Stimulated activated CD4-positive, alpha-beta T cell treated with anti-CD3 and anti-CD28 coated beads, Interleukin-15, amount 100 ng/mL, for 1 hour (primary cell): ENCODE measurements at places on chromosomes 13 and 19.

- DNase-seq = no peak
These were observed 9.8 kb upstream of the SIGLEC8 start for GRCh38 chr19:51467864-51468544.

DNA sequence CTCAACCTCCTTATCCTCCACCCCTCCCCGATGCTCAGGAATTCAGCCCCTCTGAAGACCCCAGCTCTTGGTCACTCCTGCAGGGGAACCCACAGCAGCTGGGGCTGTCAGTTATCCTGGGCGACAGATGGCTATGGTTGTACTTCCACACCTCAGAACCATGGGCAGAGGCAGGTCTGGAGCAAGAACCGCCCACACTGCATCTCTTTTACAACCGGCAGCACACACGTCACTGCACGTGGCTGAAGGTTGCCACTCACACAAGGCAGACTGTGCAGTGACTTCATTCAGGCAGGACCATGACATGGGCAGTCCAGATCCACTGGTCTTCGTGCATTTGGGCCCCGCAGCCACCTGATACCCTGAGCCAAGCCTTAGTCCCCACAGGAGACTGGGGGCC is 21.5 kb upstream of the SDHAF1 start:
- no peak for DNase-seq

DNA sequence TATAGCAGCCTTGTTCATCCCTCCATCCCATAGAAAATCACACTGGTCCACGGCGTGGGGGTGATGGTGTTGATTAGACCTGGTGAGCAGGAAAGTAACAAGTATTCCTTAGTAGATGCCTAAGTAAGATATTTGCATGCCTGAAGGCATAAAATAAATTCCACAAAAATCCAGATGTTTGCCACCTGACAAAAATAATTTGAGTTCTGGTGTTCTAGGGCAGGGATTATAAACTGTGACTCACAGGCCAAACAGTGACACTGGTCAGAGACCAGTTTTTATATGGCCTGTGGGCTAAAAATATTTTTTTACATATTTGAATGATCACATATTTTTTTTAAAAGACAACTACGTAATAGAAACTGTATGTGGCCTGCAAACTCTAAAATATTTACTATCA is 310.7 kb downstream of the RFC3 start:
- DNase-seq = no peak

DNA sequence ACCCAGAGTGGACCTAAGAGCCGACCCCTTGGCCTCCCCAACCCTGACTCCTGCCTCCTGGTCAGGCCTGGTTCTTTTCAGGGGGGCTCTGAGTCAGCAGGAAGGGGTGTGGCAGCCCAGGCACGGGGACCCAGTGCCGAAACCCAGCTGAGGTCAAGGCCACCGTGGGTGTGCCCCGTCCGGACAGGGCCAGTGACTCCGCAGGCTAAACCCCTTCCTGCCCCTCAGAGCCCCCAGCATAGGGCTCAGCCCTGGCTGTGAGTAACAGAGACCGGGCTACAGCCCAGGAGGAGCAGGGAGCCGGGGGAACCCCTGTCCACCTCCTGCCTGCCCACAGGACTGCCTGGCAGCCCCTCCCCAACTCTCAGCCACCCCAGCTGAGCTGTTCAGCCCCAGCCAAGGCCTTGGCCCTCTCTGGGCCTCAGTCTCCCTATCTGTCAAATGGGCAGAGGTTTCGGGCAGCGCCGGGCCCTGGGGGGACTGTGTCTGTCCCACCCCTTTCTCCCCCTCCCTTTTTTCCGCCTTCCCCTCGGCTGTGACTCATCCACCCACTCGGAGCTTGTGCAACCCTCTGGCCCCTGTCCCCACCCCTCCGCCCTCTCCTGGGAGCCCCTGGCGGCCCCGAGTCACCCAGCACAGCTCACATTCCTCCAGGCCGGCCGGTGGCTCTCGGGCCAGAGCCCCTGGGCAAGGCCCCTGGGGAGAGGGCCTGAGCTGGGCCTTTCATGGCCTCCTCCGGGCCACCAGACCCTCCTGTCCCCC is 8.6 kb downstream of the ZBTB7A start:
- peak; percentile 35 for DNase-seq

- DNase-seq = no peak
These were observed 11.4 kb upstream of the MIA start for GRCh38 chr19:40763963-40764362.

DNA sequence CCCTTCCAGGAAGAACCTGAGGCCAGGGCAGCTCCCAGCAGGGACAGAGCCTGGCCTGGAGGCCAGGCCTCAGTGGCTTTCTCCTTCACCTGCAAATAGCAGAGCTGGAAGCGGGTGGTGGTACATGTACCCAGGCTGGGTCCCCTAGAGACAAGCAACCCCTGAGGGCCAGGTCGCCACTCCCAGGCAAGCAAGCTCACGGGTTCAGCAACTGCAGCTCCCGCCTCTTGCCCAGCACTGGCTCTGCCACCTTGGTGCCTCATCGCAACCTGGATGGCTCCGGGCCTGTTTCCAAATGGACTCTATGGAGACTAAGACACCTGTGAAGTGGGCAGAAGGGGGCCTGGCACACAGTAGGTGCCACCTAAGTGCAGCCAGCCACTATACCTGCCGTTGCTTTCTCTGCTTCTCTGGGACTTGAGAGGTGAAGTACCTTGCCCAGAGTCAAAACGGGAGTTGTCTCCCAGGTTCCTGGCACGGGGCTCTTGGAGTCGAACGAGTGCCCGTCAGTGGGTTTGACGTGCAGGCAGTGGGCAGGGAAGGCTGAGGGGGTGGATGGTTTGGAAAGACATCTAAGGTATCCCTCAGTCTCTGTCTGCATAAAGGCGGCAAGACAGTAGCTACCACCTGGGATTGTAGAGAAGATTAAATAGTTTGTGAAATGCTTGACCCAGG is 2.4 kb upstream of the PLPP2 start:
- no peak for DNase-seq

GRCh38 chr13:54367639-54368271 is 1339.1 kb downstream of the OLFM4 start:
- no peak for DNase-seq

DNA sequence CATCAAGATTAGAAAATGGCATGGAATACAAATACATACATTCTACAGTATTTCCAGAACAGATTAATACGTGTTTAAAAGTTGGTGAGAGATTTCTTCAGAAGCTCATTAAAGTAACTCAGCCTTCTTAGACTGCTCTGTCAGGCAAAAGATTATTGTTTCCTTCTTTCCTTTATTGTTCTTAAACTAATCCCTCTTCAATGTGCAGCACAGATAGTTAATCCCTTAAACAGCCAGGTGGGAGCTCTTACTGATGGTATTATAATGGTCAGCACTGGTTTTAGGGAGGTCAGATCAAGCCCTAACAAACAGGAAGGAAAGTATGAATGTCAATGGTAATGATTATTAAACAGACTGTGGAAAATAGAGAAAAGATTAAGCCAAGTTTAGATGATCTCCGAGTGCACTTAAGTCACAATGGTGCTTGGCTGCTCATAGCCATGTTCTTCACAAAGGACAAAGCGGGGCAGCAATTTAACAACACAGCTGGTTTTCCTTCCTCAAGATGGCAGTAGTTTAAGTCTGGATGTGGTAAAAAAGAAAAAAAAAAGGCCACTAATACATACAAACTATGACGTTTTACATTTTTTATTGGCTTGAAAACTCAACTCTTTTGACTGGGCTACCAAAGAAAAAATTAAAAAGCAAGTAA is 992.6 kb downstream of the PCDH9 start:
- no peak for DNase-seq

GRCh38 chr19:17049711-17050280 is 23.2 kb upstream of the CPAMD8 start:
- no peak for DNase-seq

DNA sequence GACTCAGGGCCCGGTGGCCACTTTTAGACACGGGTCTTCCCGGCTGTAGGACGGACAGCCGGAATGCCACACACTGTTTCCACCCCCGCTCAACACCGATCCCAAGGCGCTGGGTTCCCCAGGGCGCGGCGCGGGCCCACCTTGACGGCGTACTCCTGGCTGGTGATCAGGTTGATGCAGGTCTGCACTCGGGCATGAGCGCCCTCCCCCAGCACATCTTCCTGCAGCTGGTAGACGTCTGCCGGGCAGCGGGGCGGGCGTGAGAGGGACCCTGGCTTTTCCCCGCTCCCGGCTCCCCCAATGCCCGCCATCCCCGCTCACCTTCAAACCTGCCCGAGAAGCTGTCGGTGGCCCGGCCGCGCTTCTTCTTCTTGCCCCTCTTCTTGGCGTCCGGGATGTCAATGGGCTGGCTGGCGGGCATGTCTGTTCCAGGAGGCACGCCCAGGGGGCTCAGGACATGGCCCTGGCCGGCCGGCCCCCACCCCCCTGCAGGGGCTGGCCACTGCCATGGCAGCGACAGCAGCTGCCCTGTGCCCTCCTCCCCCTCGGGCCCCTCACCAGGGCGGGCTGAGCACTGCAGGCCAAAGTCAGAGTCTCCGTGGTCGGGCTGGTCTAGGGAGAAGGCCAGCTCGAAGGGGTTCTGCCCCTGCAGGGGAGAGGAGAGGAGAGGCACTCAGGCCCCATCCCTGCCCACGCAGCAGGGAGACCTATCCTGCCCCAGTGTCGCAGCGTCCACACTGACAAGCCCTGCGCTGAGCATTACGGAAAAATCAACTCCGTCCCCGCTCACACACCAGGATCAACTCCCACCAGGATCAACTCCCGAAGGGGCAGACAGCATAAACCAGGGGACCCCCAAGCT is 4.8 kb downstream of the MKNK2 start:
- no peak for DNase-seq

DNA sequence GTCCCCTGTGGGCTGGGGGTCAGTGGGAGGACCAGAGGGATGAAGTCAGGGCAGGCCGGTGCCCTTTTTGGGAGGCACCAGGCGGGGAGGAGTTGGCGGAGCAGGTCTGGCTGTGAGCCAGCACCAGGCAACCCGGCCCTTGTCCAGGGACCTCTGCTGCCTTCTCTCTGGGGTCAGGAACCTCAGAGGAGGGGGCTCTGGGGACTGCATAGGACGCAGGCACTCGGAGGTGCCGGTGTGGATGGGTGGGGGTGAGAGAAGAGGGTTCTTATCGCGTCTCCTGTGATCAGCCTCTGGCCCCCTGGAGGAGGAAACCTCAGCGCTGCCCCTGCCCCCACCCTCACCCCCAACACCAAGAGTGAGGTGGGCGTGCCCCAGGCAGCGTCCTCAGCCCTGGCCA is 16.5 kb downstream of the DPF1 start:
- DNase-seq = no peak

- no peak for DNase-seq
These were observed 954.1 kb downstream of the UQCRFS1 start for GRCh38 chr19:28258829-28259228.

- no peak for DNase-seq
These were observed 105.3 kb downstream of the SLC10A2 start for GRCh38 chr13:102960959-102961358.

GRCh38 chr19:38792250-38793111 is 3.5 kb downstream of the LGALS7B start:
- peak; percentile 15 for DNase-seq

DNA sequence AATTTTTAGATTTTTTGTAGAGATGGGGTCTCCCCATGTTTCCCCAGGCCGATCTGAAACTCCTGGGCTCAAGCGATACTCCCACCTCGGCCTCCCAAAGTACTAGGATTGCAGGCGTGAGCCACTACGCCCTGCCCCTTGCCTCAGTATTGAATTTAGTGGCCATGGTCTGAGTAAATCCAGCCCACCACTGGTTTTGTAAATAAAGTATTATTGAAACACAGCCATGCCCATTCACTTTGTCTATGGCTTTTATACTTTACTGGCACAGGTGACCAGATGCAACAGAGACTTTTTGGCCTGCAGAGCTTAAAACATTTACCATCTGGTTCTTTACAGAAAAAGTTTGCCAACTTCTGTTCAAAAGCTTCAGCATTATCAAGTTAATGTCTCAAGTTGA is 143.8 kb downstream of the PTPRS start:
- DNase-seq = no peak

- DNase-seq = no peak
These were observed 22.8 kb upstream of the ZNF83 start for GRCh38 chr19:52660981-52661380.

GRCh38 chr19:35143818-35144217 is 763 bp downstream of the FXYD7 start:
- DNase-seq = no peak

- no peak for DNase-seq
These were observed 152.5 kb downstream of the KCTD12 start for GRCh38 chr13:76733671-76734070.

- DNase-seq = no peak
These were observed 11.2 kb upstream of the TMEM161A start for GRCh38 chr19:19149435-19149834.

DNA sequence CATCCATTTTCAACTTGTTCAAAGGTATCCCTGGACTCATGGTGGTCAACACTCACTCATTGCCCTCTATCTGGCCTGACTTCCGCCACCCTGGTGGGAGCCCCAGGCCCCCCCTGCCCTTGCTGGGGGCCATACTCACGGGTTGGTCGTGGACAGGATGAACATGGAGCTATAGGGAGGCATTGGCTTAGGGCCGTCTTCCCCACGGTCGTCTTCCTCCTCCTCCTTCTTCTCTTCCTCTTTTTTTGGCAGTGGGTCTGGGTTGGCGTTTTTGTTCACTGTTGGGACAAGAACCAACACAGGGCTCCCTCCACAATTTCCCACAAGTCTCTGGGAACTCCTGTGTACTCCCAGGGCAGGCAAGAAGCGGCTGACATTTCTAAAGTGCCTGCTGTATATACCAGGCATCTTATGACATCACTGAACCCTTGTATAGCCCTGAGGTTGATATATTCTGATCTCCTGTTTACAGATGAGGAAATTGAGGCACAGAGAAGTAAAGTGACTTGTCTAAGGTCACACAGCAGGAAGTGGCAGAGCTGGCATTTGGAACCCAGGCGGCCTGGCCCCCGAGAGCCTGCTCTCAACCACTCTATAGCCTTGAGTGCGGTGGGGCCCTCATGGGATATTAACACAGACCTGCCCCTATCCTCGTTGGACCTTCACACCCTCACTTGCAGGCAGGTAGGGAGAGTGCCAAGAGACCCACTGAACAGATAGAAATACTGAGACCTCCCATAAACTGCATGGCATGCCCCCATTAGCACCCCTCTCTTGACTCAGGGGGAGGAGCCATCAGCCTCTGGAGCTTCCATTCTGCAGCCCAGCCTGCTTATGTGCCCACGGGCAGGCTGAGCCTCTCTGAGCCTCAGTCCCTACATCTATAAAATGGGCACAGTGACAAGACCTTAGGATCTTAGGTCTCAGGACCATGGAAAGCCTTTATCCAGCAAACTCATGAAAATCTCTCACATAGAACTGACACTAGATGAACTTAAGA is 135.0 kb downstream of the IER2 start:
- no peak for DNase-seq
